Hematopoietic multipotent progenitor cell treated with erythropoietin and hydrocortisone succinate and interleukin-3 and kit ligand, for 8 days (in vitro differentiated cells): ENCODE measurements at places on chromosomes 4 and X.

GRCh38 chrX:150690126-150690525 lies 3.1 kb upstream of the MTMR1 start:
- no peak for DNase-seq

GRCh38 chr4:6697131-6697530 lies 3.5 kb downstream of the S100P start:
- no peak for DNase-seq

DNA sequence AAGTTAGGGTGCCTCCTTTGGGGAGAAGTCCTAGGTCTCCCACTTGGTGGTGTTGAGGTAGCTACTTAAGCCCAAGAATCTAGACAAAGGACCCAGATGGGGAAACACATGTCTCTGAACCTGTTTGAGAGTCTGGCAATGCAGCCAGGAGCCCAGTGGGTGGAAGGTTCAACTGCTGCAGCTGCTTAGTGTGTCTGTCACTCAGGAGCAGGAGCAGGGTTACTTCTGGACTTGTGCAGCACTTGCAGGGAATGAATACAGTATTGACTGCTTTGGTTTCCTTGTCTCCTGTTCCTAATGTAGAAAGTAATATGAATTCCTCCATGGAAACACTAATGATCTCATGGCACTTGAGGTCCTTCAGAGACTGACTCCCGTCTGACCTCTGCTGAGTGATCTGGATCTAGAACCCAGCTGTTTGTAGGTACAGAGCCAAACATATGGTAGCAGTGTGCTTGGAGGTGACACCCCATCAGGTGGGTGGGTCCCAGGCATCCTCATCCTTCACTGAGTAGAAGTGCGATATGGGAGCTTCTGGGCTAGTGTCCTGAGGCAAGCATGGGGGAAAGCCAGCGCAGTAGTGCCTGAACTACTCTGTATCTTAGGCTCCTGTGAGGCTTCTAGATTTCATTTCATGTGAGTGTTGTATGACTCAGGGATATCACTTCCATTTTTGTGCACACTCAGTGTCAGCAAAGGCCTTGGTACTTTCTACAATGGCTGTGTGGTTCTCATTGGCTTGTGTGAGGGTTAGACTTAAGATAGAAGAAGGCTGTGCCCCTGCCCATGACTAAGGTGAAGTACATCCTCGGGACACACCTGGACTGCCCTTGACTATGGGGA lies 85.0 kb upstream of the WDR1 start:
- peak; percentile 1 for DNase-seq

- no peak for DNase-seq
These were observed 601 bp downstream of the INPP4B start for GRCh38 chr4:142845293-142846107.

- DNase-seq = peak; percentile 39
These were observed 1.4 kb downstream of the DDX3X start for GRCh38 chrX:41335198-41335957.

DNA sequence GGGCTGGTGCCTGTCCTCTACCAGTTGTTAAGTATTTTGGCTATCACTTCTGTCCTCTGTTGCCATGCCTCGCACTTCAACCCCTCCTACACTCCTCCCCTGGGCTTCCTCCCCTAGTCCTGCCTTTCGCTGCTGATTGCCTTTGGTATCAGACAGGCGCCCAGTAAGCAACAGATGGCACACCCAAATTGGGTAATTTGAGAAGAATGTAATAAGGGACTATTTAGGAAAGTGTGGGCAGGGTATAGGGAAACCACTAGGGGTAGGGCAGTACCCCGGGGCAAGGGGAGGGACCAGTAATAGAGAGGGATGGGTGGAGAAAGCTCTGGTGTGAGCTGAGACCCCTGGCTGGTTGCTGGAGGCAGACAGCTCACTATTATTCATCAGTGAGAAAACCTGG lies 172.7 kb upstream of the USP9X start:
- no peak for DNase-seq

GRCh38 chr4:146018247-146018646 lies 79.6 kb upstream of the ZNF827 start:
- DNase-seq = no peak

GRCh38 chr4:82864336-82864979 lies 26.5 kb downstream of the SEC31A start:
- DNase-seq = no peak

DNA sequence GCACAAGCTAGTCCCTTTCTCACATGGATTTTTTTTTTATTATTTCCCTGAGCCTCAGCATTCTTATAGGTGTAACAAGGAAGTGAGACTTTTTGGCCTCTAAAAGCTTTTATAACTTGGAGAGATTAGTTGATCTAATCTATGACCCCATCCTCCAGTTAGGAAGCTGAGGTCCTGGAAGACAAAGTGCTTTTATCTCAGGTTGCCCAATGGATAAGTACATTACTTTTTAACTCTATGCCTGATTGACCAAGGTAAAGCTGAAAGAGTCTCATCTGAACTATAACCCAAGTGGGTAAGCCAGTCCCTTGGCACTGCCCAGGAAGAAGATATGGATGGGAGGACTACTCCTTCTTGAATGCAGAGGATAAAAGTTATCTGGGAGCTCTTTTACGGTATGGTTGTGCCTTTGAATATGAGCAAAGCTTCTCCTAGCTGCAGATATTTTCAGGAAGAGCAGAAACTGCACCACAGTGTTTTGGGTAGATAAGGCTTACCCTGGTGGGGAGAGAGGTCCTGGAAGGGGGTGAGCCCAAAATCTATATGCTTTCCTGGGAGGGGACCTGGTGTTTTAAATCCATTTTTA lies 40.2 kb downstream of the VSIG4 start:
- DNase-seq = peak; percentile 78

DNA sequence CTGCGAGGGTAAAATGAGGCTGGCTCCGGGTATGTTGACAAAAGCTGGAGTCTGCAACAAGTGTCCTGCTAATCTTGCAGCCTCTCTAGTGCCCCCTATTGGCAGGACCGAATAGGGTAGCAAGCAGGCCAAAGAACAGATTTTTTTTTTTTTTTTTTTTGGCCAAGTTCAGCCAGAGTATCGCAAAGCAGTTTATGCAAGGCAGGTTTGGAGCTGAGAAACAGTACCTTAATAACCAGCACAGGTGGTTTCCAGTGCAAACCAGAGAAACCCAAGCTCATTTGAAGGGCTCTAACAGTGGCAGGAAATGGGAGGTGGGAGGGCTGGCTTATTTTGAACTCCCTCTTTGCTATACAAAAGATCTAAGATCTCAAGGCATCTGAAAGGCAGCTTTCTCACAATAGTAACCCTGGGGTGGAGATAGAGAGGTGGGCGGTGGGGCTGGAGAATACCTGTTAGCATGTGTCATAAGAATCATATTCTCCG lies 38.2 kb upstream of the OCIAD2 start:
- DNase-seq = peak; percentile 48

- DNase-seq = no peak
These were observed 176.5 kb downstream of the QDPR start for GRCh38 chr4:17335371-17335770.

DNA sequence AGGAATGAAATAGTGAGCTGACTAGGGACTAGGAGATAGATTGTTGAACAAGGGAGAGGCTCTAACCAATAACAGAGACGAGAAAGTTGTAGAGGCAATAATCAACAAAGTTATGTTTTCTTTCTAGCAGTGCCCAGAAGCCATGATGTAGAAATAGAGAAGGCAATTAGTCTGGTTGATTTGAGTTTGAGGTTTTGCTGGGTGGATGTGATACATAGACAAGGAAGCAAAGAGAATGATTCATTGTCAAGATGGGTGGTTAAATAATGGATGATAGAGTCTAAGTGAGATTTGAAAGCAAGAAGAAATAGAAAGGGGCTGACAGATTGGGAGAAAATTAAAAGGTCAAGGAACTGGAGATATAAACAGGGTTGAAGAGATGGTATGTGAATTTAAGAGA lies 11.2 kb downstream of the RBM41 start:
- DNase-seq = no peak

- no peak for DNase-seq
These were observed 190.6 kb upstream of the LNX1 start for GRCh38 chr4:53781629-53782457.

DNA sequence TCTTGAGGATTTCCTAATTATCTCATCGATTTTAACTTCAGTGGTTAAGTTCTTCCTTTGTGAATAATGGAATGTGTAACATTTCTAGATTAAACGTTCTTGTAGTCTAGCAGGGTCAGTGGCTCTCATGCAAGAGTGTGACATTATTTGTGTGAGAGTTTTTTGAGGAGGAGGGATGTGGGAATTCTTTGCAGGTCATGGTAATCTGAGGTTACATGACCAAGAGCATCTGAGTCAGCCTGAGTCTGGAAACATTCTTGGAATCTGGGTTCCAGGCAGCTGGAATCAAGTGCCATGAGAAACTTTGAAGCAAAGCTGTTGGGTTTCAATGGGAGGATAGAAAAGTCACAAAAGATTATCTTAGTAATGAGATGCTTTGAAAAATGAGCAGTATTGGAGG lies 49.5 kb downstream of the GK start:
- DNase-seq = no peak

- no peak for DNase-seq
These were observed 90.5 kb upstream of the EGFL6 start for GRCh38 chrX:13478740-13479451.
